GM04503 (cell line): ENCODE measurements at places on chromosomes 4 and X.

DNA sequence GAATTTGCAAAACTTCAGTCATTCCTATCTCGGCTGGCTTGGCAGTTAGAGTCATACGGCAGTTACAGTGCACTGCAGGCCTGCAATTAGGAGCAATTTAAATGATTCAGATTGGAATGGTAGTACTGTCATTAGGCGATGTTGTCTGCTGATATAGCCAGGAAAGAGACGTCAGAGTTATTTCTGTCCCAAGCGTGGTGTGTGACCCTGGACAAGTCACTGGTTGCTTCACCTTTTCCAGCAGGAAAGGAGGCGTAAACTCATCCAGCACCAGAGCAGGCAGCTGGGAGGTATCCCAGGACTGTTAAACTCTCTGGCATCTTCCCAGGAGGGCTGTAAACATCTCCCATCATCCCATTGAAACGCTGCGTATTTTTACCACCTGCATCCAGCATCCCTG is 836 bp upstream of the LNX1 start:
- no peak for DNase-seq

DNA sequence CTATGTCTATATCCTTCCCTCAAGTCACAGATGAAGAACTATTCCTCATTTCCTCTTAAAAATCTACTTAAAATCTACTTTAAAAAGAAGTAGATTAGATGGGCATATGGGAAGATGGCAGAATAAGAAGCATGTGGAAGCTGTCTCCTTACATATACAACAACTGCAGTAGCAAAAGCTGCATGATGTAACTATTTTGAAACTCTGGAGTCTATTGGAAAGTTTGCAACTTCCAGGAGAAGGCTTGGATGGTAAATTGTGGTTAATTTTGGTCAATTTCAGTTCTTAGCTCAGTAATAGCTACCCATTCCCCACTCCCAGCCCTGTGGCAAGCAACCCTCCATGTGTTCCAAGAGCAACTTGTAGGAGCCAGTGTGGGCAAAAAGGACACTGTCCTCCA is 36.9 kb downstream of the MORC4 start:
- DNase-seq: no peak

- DNase-seq: peak; percentile 37
Measured at GRCh38 chrX:155027509-155028066, 944 bp downstream of the FUNDC2 start.

DNA sequence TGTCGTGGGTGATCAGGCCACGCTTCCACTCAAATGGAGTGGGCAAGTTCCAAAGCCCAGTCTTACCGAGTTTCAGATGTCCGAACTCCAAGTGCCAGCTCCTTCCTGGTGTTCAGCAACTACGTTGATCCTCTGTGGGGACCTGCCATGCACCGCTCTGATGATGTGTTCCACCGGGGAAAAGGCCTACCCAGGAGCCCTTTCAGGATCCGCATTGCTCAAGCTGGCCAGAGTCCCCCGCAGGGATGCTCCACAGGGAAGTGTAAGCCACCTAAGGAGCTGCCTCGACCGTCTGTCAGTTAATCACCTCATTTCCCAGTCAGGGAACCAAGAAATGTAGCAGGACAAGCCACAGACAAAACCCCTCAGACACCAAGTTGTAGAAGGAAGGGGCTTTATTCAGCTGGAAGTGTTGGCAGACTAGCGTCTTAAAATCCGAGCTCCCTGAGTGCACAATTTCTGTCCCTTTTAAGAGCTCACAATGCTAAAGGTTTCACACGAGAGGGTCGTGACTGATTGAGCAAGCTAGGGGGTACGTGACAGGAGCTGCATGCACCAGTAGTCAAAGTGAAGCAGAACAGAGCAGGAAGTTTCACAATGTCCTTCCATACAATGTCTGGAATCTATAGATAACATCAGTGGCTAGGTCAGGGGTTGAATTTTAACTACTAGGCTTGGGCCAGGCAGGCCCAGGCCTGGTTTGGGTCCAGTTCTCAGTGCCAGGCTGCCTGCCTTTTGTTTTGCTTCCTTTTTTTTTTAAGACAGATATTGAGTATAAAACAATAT is 126.2 kb upstream of the ZDHHC15 start:
- DNase-seq: no peak

DNA sequence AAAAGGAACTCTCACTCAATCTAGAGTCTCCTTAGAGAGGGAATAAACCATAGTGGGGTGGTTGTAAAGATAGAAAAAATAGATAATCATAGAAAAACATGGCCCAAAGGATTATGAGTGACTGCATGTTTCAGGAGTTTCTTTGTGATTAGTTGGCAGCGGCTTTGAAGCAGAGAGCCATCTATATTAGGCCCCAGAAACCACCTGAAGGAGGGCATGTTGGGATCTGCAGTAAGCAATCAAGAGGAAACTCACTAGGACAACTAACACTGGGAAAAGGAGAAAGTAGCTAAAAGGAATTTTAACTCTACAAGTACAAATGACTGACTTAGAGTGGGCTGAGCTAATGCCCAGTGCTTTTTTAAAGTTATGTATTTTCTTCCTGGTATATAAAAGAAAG is 269.2 kb upstream of the NRK start:
- no peak for DNase-seq

DNA sequence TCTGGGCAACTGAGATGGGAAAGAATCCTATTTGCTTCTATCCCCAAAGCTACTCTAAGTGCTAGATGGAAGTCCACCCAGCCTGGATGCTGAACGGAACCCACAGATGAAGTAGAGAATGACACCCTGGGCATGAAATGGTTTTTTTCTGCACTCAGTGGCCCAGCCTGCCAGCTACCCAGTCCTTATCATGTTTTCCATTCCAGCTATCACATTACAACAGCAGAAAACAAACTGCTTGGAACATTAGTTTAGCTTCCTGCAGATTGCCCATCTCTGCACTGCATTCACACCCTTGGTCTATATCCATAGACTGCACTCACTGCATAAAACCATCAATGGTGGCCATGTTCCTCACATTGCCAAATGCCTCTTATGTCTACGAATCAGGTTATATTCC is 79.1 kb downstream of the NYX start:
- no peak for DNase-seq

DNA sequence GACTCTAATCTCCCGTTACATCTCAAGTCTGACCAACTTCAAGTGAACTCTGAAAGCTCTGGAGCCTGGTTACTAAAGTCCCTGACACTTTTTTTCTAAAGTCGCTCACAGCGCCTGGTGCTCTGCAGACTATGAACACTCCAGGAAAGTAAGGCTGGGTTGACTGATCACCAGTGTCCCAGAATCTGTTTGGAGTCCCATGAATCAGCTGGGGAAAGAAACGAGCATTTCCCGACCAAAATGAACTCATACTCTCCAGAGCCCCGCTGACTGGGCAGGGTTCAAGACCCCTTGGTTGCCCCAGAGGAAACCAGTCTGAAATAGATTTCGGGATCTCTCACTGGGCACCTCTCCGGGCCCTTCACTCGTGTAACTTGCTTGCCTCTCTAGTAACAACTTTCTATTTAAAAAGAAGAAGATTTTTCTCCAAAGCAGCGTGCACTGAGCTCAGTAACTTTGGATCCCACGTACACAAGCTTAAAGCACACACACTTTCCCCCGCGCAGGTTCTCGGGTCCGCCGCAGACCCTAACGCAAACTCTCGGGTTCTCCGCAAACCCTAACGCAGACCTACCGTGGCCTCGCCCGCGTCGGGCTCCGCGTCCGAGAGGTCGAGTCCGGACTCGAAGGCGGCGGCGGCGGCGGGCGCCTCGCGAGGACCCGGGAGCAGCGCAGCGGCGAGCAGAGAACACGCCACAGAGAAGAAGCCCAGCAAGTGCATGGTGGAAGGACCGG is 964 bp downstream of the VEGFC start:
- DNase-seq: no peak

- no peak for DNase-seq
Measured at GRCh38 chrX:128634754-128635153, 582.6 kb upstream of the ACTRT1 start.

GRCh38 chrX:10326578-10326977 is 169.8 kb downstream of the CLCN4 start:
- DNase-seq: peak; percentile 11

DNA sequence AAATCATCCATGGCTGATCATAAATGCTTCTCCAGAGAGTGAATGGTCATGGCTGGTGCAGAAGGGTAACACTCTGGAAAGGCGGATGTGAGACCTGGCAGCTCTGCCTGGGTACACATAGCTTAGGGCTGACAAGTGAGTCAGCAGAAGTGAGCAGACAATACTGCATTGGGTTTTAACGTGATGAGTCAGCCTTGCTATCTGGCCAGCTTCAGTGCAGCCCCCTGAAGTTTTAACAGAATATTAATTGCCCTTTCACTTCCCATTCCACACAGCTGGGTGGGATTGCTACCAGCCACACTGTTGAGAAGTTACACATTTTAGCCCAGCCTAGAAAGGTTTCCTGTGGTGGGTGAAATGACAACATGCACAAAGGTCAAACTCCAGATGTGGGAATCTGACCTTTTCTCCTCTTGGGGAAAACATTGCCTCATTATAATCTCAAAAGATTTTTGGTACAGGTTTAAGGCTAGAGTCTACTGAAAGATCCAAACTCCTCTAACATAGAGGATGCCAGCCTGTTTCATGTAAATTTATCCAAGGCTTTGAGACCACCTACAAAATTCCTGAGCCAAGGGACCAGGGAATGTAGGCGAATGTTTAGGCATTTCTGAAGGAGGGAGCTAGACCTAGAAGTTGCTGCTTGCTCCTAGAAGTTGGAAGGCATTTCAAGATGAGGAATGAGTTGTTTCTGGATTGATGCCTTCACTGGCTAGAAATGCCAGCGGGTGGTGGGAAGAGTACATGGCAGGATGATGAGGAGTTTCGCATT is 230.3 kb upstream of the PGRMC2 start:
- peak; percentile 85 for DNase-seq

- no peak for DNase-seq
Measured at GRCh38 chr4:180566492-180566891, 1676.7 kb upstream of the TENM3 start.
